Retina (tissue), 1 donor: ENCODE measurements at places on chromosomes 12 and 14.

- peak; percentile 89 for DNase-seq
Measured at GRCh38 chr14:37622231-37622923, 26.9 kb downstream of the TTC6 start.

DNA sequence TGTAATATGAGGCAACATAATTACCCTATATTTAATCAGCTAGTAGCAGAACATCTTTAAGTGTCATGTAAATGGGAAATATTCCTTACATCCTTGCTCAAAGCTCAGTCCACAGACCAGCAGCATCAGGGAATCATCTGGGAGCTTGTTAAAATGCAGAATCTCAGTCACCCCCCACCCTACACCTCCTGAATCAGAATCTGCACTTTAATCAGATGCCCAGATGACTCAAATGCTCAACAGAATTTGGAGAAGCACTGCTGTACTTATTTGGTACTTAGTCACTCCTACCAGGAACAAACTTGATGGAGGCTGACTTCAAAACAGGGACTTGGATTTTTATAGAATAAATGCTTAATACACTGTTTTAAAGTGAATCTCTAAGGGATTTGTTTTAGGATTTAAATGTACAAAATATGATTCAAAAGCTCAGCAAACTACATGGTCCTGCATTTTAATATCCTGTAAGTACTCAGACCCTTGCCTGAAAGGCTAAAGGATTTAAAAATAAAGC lies 96.5 kb downstream of the ARMH4 start:
- no peak for DNase-seq

- no peak for DNase-seq
Measured at GRCh38 chr14:29820785-29821184, 106.9 kb downstream of the PRKD1 start.

DNA sequence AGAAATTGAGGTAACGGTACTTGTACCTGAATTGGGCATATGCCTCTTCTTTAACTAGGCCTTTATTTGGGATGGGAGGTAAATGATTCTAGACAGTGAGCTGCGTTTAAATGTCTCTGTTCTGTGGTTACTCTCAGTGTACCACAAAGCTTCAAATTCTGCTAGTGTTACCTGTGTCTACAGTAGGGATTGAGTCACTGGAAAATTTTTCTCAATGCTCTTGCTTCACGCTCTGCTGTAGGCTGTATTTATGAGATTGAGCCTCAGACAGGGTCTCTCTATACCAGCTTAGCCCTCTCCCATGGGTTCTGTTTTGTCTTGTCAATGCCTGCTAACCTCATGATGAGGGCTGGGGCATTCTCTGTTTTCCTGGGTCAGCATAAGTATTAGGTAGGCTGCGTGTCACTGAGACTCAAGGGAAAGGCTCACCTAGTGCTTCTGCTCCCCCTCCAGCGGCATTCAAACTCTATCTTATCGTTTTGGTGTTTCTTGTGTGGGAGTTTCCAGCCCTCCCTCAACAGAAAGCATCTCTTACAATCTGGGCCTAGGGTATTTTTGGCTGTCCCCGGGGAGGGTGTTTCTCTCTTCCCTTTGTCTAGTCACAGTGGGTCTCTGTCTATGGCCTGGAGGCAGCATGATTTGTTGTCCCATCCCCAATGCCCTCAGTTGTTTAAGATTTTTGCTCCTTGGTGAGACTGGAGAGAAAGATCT lies 285.8 kb downstream of the ADGRD1 start:
- DNase-seq, result no peak

- no peak for DNase-seq
Measured at GRCh38 chr12:23887055-23887835, 62.2 kb downstream of the SOX5 start.

DNA sequence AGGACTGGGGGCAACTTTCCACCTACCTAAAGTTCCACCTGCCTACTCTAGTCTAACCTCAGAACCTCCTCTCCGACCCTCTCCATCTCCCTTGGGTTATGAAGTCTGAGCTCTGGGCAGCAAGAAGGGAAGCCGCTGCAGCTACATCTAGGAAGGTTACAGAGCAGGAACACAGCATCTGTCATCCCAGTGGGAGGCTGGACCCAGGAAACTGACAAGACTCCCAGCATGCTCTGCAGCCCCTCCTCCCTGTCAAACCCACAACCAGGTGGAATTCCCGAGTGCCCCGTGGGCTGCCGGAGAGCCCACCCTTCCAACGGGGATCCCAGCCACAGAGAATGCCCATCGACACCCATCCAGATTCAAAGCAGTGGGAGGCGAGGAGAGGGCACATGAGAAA lies 2.1 kb downstream of the TESC start:
- DNase-seq, result peak; percentile 32
